ENCODE measurements at places on chromosomes 6 and 20.

GRCh38 chr20:45095805-45096238 is 5.1 kb downstream of the KCNS1 start:
- peak; percentile 70 for DNase-seq

DNA sequence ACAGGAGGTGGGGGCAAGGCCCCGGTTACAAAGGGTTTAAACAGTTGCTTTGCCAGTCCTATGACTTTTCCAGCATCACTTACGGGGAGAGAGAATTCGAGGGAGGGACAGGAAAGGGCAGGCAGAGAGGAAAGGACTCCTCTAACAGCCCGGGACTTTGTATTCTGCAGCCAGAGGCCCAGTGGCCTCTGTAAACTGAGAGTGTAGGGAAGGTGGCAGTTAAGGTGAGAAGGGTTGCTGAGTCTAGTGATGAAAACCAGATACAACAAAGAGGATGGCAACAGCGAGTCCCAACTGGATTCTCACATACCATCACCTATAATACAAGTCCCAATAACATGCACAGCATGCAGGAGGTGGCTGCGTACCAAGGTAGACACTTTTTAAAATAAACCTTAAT is 13.5 kb downstream of the PLAGL2 start:
- no peak for DNase-seq

GRCh38 chr6:32117461-32117860 is 8.3 kb upstream of the TNXB start:
- DNase-seq: no peak

DNA sequence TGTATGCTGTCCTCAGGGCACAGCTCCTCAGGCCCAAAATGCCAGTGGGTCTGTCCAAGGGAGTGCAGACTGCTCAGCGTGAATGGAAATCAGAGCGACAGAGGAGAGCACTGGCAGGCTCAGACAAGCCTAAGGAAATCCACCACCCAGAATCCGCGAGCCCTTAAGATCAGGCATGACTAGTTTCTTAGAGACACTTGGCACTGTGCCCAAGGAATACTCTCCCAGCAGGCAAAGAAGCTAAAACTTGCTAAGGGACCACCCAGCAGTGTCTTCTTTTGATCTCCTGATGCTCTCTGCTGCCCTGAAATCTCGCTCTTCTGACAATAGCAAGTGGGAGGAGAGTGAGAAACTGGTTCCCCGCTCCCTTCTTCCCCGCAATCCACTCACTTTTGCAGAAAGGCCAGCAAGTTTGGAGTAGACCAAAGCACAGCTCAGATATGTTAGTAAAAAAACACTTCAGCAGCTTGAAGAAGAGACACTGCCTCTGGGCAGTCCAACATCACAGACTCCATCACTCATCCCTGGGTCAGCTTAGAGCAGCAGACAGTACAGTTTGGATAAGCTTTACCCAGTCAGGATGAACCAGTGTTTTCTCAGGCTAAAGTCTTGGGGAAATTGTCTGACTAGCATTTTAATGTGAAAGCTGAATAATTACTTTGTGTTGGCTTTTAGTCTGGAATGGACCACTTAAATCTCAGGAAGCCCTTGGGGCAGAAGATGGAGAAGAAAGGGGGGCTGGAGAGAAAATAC is 32.4 kb downstream of the TRAF3IP2 start:
- peak; percentile 47 for DNase-seq

DNA sequence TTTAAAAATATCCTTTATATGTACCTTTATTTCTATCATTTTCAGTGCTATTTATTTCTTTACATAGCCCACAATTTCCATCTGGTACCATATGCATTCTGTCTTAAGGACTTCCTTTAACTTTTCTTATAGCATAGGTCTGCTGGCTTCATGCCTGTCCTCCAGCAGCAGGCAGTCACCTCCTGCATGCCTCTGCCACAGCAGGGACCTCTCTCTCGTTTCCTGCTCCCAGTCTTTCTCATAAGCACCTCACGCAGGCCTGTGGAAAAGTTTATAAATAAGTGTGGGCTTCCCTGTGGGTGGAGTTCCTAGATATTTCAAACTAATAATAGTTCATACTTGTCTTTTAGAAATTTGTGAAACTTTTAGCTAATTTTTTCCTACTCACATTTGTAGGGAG is 133.9 kb downstream of the KCNQ5 start:
- DNase-seq: no peak

- no peak for DNase-seq
These were observed 19.8 kb downstream of the PTK7 start for GRCh38 chr6:43095939-43096338.

- no peak for DNase-seq
These were observed 287.2 kb downstream of the RFPL4B start for GRCh38 chr6:112634376-112634775.

DNA sequence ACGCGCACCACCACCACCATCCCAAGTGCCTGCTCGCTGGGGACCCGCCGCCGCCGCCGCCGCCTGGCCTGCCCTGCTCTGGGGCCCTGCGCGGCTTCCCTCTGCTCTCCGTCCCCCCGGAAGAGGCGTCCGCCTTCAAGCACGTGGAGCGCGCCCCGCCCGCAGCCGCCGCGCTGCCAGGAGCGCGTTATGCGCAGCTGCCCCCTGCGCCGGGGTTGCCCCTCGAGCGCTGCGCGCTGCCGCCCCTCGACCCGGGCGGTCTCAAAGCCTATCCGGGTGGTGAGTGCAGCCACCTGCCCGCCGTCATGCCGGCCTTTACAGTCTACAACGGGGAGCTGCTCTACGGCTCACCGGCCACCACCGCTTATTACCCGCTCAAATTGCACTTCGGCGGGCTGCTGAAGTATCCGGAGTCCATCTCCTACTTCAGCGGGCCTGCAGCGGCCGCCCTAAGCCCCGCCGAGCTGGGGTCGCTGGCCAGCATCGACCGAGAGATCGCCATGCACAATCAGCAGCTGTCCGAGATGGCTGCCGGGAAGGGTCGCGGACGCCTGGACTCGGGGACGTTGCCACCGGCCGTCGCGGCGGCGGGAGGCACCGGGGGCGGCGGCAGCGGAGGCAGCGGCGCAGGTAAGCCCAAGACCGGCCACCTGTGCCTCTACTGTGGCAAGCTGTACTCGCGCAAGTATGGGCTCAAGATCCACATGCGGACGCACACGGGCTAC is 7.2 kb downstream of the PRDM13 start:
- no peak for DNase-seq

DNA sequence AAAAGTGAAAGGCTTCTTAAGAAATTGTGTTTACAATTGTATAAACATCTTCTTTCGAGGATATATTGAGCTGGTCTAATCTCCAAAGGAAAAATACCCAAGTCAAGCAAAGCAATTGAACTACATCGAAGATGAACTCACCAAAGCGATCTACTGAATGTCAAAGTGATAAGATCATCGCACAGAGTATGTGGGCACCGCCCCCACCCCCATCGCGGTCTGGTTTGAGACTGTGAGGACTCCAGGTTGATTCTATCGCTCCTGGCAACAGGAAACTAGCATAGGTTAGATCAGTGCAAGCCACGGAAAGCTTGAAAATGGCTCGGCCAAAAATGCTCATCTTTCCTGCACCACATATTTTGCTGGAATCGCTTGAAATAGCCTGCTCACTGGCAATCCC is 133.2 kb upstream of the RPS6KA2 start:
- DNase-seq: no peak

GRCh38 chr20:57198132-57199072 is 68.0 kb downstream of the BMP7 start:
- DNase-seq: peak; percentile 51

- DNase-seq: no peak
These were observed 50.4 kb downstream of the RPP40 start for GRCh38 chr6:4953440-4953839.

- no peak for DNase-seq
These were observed 3.3 kb downstream of the ZSWIM3 start for GRCh38 chr20:45860560-45861220.

- DNase-seq: no peak
These were observed 100.3 kb downstream of the PLCB1 start for GRCh38 chr20:8232332-8232731.

- no peak for DNase-seq
These were observed 174.9 kb upstream of the GGTLC1 start for GRCh38 chr20:24163506-24163905.

GRCh38 chr6:37253486-37254007 is 4.0 kb upstream of the TBC1D22B start:
- DNase-seq: no peak

- no peak for DNase-seq
These were observed 5.9 kb upstream of the GPSM3 start for GRCh38 chr6:32198345-32198696.

- peak; percentile 58 for DNase-seq
These were observed 42.6 kb upstream of the DEK start for GRCh38 chr6:18306977-18307376.
